NCI-H774 (cell line): ENCODE measurements at places on chromosomes 2 and 18.

DNA sequence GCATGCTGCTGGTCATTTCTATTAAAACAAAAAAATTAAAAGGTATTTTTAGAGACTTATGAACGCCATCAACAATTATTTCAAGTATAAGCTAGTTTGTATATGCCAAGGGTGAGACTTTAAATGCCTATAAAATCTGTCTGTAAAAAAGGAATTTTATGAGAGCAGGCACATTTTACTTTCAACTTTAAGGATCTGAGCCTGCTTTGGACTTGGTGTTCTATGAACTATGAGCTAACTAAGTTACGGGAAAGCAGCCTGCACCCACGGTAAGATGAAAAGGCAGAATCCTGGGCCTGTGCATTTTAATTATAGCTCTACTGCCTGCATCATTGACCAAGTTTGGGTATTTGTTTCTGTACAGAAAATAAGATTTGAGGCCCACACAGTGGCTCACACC, 95.4 kb downstream of the PLEKHM3 start:
- no peak for DNase-seq

DNA sequence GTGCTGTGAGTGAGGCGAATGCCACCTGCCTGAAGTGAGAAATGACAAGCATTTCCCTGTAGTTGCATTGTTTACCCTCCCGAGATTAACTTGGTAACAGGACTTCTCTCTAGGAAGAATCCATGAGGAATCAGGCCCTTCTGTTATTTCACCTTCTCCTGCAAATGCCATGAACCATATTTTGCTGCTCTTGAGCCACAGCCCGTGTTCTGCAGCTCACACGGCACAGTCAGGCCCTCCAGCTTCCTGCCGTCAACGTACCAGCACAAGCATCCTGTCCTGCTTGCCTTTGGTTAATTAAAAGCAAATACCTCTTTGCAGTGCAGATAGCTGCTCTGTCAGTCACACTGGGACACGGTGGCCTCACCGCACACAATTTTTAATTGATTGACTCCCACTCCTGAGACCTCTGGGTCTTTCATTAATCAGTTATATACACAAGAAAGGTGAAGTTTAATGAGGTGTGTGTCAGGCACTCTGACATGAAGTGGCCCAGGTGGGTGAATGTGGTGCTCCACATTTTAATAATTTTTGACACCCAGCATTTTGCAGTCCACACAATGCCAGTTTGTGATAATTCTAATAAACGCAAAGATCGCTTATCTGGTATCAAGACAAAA, 95.3 kb upstream of the ASB18 start:
- no peak for DNase-seq

DNA sequence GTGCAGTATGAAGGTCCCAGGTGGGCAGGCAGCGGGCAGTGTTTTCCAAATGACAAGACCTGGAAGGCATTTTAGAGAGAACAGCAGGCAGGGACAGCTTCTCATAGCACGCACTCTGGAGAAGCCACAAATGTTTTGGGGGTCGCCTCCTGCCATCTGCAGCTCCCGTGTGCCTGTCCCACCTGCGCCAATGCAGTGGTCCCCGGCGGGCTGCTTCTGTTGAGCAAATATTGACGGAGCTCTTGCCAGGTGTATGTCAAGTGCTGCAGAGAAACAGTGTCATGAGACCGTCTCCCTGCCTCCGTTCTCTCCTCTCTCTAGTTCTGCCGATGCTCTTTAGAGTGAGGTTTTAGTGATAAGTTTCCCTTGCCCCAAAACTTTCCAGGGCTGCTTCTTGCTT, 174.8 kb downstream of the LDLRAD4 start:
- no peak for DNase-seq

- DNase-seq: peak; percentile 10
Measured at GRCh38 chr2:1231466-1232063, 181.7 kb upstream of the TPO start.

DNA sequence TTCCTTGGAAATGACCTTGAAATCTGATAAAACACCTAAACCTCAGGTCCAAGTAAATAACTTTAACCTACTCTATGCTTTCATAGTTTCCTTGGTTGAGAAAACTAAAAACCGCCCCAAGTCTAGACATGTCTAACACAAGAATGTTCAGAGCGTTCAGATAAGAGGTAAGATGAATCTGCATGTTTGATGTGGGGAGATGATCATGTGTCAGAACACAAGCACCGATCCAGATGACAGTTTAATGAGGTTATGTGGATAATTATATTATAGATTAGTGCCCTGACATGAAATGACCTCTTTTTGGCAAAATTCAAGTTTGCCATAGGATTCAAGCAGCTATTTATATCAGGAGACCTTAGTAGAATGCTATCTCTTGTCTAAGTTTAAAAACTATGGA, 729.8 kb upstream of the SOX11 start:
- DNase-seq: no peak

GRCh38 chr2:3876685-3877084, 173.3 kb downstream of the DCDC2C start:
- no peak for DNase-seq

DNA sequence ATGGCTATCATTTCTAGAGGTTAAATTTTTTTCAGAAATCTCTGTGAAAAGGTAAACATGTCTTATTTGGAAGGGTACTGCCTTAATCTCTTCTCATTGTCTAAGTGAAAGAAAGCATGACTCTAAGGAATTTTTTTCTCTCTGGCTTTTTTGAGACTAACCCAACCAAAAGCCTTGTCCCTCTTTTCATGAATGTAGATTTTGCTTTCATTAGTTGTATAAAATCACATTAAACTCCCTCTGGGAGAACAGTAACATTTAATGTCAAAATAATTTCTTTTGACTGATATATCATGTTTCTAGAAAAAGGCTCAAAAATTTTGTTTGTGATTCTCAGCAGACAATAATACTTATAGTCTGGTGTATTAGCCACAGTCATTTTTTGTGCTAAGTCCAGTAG, 168.4 kb upstream of the SPOPL start:
- no peak for DNase-seq

- DNase-seq: no peak
Measured at GRCh38 chr2:211994806-211995205, 543.8 kb downstream of the ERBB4 start.

DNA sequence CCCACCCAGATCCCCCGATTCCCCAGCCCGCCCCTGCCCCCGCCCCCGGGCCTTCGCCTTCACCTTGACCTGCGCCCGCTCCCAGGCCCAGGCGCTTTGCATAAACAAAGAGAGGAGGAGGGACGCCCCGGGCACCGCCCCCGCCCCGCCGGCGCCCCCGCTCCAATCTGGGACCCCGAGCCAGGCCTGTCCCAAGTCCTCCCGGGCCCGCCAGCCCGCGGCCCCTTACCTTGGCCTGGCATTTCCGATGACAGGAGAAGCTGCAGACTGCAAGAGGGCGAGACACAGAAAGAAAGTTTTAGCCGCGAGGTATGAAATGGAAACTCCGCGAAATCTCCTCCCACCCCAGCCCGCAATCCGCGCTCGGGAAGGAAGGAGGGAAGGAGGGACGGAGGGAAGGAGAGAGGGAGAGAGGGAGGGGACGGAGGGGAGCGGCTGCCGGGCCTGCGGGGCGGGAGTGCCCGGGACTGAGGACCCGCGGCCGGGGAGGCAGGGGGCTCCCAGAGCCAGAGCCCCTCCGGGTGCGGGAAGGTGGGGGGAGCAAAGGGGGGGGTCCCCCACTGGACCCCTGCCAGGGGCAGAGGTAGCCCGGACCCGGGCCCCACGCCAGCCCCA, 24.2 kb downstream of the TNS1 start:
- no peak for DNase-seq

DNA sequence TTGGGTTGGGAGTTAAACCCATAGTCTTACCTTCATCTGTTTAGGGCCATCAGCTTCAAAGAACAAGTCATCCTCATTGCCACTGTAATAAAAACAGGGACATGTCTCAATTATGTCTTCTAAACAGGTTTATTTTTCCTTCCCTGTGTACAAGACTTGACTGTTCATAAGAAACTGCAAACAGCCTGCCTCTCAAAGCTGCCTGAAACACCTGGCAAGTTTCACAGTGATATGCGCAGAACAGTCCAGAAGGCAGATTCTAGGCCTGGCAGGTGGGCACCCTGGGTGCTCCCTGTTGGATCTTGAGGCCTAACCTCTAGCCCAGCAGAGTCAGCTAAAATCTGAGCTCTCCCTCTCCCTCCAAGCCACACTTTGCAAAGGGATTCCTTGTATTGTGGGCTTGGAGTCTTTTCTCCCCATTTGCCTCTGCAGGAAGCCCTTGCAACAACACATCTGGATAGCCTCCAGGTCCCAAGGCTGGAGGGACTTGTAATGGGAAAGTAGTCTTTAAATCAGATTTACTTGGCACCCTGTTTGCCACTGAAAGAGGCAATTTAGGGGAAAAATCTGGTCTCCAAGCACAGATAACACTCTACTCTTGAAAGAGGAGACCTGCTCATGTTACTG, 930 bp downstream of the IL1B start:
- DNase-seq: no peak

DNA sequence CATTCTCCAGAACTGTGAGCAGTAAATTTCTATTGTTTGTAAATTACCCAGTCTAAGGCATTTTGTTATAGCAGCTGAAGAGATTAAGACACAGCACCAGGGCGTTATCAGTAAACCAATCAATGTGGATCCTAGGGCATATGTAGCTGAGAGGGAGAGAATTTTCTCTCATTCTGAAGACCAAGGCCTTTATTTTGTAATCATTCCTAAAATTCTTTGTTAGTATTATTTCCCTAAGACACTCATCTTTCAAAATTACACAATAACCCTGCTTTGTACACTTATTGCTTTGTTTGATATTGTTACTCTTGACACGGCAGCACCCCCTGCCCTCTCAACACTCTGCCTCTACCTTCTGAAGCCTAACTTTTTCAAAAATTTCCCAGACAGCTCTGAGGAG, 419.1 kb downstream of the SLC4A3 start:
- DNase-seq: no peak

- no peak for DNase-seq
Measured at GRCh38 chr18:45408218-45408617, 207.1 kb upstream of the SLC14A2 start.

- no peak for DNase-seq
Measured at GRCh38 chr2:222532315-222532714, 108.0 kb downstream of the SGPP2 start.

DNA sequence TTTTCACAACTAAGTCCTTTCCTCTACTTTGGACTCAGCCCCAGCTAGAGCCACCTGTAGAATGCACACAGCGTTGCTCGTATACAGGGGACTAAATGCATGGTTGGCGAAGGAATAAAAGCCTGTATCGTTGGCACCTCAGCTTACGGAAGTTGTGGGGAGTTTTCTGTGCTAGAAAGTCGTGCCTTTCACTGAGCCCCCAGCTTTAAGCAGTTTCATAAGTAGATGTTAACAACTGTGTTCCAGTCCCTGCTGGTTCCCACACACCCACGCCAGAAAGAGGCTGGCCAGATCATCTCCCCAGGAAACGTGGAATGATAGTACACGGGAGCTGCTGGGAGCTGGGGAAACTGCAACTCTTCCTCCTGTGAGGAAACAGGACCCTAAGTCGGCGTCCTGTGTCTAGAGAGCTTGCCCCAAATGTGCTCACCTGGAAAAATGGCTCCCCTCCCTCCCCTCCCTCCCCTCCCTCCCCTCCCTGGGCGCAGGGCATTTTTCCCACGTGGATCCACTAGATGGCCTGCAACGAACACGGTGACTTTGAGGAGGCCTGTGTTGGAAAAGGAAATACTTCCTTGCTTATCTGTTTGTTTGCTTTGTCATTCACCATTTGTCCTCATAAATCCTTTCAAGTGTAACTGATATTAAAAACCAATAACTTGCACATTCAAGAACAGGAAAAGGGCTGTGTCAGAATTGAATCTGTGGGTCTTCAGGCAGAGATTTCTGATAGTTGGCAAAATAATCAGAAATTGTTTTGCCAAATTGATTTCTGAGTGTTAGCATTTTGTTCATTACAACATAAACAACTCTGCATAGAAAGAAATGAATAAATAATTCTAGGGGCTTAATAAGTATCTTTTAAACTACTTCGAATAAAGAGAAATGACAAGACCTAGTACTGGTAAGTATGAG, 43.9 kb upstream of the RFX8 start:
- DNase-seq: peak; percentile 20

DNA sequence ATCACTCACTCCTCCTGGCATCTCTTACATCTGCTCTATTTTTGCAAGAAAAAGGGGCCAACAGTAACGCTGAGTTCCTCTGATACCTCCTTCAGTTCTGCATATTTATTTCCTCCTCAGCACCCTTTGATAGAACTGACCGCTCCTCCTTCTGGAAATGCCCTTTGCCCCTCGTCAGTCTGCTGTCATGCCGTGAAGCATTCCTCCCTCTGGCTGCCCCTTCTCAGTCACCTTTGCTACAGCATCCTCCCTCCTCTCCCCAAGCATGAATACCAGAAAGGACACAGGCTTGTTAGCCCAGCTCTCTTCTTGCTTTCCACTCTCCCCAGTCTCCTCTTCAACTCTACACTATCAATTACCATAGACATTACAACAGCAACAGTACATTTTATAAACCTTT, 135.4 kb downstream of the NBAS start:
- DNase-seq: no peak

- no peak for DNase-seq
Measured at GRCh38 chr18:26556573-26556972, 8.2 kb upstream of the KCTD1 start.

GRCh38 chr18:54173980-54174630, 50.4 kb downstream of the MBD2 start:
- DNase-seq: no peak

- no peak for DNase-seq
Measured at GRCh38 chr2:16466133-16466820, 199.4 kb downstream of the CYRIA start.

GRCh38 chr2:38158378-38159118, 82.6 kb upstream of the CYP1B1 start:
- no peak for DNase-seq

DNA sequence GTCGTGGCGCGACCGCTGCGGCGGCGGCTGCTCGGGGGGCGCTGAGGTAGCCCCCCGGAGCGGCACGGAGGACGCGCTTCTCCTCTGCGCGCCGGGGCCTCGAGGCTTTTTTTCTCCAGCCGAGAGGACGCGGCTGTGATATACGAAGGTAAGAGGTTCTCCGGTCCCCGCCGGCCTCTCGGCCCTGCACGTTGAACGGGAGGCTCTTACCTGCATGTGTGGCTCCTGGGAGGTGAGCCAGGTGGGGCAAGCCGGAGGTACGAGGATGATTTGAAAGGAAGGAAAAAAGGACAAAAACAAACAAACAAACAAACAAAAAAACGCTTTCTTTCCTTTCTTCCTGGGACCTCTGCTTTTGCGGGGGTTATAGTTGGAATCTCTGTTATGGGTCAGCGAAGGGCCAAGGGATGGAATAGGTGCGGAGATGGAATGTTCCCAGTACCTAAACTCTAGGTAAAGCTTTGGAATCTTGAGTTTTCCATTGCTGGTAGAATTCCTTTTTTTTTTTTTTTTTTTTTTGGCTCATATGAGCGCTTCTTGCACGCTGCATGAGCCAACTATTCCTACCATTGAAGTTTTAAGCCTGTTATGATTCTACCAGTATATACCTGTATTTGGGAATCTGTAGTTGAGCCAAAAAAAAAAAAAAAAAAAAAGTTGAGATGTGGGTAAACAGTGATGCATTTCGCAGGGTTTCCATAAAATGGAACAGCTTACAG, 674 bp downstream of the PTPN4 start:
- DNase-seq: no peak

GRCh38 chr2:152243761-152244640, 68.4 kb upstream of the STAM2 start:
- no peak for DNase-seq
